ENCODE measurements at places on chromosomes 7 and 10. TPM values are rescaled to one million over a fixed set of nuclear protein-coding genes. Genes with fewer than 3 reads are reported as not detected.
A peak's percentile ranks its signal among the peaks of the same experiment; 100 is the strongest.

GRCh38 chr10:14782691-14783363 is 8.1 kb upstream of the FAM107B start:
- DNase-seq: peak; percentile 10

DNA sequence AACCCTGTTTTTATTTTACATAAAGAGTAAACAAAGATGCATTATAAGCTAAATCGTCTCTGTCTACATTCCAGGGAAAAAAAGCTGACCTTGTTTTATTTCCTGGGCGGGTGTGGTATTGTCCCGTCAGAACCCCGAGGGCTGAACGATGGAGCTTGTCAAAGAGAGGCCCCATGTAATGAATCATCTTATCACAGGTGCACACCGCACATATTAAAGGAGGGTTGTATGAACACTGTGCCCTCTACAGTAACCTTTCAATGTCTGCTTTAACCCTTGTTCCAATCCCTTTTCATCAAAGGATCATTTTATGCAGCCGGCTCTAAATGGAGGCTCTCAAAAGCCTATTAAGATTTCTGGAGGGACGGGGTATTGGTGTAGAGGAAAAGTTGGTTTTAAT is 158.5 kb upstream of the YAE1 start:
- no peak for DNase-seq

DNA sequence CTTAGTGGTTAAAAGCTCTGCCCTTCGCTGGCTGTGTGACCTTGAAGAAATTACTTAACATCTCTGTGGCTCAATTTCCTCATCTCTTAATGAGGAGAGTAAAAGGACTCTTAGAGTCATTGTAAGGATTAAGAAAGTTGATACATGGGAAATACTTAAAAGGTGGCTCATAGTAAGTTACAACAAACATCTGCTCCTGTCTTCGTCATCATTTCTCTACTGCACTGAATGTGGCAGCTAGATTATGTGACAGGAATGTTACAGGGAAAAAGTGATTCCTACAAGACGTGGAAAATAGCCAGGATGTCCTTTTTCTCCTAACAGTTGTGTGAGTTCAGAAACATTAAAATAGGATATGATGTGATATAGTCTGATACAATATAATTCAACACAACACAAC is 184.7 kb downstream of the FRMD4A start:
- DNase-seq: no peak

GRCh38 chr7:20785157-20786048 is 1.3 kb downstream of the SP8 start:
- DNase-seq: no peak

Gene SUN3
- not detected for total RNA-seq

DNA sequence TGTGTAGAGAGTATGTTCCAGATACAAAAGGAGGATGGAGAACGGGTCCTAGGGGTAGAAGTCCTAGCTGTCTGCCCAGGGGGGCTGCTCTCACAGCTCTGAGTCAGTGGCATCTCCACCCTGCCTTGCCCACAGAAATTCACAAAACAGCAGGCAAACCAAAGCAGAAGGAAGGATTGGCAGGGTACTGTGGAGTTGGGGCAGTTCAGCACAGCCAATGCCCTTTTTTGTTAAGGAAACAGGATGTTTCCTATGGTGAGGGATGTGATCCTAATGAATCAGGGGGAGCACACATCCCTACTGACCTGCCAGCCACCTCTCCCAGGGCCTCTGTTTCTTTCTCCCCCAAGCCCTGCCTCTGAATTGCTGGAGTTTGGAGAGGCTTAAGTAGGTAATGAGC is 457.6 kb downstream of the PLXNA4 start:
- DNase-seq: no peak

Gene COL1A2
- 0.26 TPM for total RNA-seq

Gene KLF14
- not detected for total RNA-seq

DNA sequence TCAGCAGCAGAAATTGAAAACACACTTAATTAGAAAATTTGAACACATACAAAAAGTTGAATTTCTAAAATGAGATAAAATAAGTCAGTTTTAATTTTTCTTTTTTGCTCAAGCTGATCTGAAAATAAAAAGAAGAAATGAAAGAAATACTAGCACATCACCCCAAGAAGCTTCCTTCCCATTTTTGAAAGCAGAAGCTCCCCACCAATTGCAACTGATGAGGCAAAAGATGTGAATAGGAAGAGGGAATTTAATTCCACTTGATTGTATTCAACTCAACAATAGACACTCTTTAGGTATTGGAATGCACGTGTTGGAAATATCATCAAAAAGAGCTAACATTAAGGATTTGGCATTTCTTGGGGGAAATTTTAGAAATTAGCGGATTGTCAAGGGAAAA is 175.8 kb downstream of the TRIL start:
- DNase-seq: no peak

Gene ANKRD2
- total RNA-seq: not detected

- DNase-seq: no peak
Observed at GRCh38 chr7:156475666-156476065, 164.9 kb upstream of the RNF32 start.

Gene PLXDC2
- total RNA-seq: not detected

Gene SPAM1
- total RNA-seq: not detected

DNA sequence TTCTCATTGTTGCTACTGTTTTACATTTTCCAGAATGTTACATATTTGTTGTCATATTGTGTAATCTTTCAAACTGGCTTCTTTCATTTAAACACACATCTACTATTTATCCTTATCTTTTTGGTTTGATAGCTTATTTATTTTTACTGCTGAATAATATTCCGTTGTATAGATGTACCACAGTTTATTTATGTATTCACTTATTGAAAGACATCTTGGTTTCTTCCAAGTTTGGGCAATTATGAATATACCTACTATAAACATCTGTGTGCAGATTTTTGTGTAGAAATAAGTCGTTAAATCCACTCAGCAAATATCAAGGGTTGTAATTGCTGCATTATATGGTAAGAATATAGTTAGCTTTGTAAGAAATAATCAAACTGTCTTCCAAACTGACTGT is 669.2 kb downstream of the TNS3 start:
- no peak for DNase-seq

GRCh38 chr10:31320550-31321211 is 1.7 kb downstream of the ZEB1 start:
- DNase-seq: peak; percentile 22

DNA sequence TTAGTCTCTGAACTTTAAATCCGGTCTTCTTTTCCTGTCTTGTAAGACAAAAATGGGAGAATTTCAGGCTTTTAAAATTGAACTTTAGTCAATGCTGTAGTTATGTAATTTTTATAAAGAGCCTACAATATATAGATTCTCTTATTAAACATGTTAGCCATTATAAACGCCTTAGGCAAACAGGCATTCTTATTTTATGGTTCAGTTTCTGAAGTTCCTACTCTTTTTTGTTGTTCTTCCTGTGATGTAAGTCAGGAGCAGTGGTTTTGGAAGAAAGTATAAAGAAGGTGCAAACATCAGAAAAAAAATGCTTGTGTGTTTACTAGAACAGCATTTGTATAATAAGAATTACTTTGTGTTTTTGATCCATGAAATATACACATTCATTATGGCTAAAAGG is 41.6 kb downstream of the BICC1 start:
- no peak for DNase-seq

GRCh38 chr7:2409745-2410414 is 6.5 kb downstream of the CHST12 start:
- DNase-seq: peak; percentile 35

DNA sequence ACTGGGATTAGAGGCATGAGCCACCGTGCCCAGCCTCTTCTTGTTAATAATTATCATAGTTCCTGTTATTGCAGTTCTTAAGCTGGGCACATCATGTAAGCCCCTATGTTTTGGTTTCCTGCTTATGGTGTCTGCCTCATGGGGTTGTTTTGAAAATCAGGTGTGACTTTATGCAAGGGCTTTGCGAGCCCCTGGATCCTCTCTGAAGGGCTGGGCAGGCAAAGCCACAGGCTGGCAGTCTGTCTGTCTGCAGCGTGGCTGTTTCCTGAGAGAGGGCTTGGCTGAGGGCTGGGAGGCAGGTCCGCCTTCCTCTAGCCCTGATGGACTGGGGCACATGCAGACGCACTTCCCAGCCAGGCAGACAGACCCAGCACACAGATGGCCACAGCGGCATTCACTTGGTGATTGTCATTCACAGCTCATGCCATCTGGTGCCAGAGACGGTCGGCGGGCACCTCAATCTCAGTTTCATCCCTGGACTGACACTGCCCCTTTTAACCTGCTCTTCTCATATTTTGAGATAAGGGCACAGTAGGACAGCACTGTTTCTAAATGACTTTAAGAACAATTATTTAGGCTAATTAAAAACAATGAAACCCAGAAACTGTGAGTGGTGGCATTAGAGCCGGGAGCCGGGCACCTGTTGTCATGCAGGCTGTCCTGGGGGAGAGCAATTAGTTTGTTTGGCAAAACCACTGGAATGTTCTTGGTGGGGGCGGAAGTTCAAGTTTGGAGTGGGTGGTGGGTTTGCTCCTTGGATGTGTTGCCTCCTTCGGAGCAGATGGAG is 35.5 kb downstream of the RBM20 start:
- no peak for DNase-seq
